ENCODE measurements at places on chromosomes 12 and 14.

DNA sequence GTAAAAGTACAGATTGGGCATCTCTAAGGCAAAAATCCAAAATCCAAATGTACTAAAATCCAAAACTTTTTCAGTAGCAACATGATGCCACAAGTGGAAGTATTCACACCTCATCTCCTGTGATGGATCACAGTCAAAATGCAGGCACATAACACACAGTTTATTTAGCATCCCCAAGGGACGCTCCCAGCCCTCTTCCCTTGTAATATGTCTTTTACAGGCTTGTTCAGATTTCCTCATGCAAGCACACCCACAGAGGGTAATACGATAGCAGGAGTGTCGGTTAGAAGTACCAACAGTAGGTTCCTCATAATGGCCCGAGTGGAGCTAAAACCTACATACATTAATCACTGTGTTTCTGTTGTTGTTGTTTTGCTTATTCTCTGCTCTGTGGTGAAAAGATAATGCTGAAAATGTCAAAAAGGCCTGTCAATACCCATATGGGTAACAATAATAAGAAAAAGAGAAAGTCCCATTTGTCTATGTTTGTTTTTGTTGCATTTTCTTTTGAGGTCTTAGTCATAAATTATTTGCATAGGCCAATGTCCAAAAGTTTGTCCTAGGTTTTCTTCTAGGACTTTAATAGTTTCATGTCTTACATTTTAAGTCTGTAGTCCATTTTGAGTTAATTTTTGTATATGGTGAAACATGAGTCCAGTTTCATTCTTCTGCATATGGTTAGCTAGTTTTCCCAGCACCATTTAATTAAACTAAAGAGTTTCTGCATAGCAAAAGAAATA is 133.1 kb downstream of the LRIG3 start:
- no peak for DNase-seq

- peak; percentile 42 for DNase-seq
These were observed 512 bp downstream of the PDE1B start for GRCh38 chr12:54549774-54550451.

DNA sequence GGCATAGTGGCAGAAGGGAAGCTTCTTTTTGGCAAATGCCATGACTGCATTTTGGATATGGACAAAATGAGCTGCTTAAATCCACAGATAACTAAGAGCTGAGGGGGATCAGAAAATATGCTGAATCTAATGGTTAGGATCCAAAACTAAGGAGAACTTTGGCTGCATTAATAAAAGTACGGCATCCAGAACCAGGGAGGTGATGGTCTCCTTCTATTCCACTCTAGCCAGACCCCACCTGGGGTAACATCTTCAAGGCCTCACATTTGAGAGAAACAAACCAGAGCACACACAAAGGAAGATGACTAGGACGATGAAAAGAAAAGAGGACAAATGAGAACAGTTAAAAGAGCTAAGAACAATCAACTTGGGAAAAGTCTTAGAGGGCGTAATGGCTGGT is 27.6 kb downstream of the NT5DC3 start:
- no peak for DNase-seq

DNA sequence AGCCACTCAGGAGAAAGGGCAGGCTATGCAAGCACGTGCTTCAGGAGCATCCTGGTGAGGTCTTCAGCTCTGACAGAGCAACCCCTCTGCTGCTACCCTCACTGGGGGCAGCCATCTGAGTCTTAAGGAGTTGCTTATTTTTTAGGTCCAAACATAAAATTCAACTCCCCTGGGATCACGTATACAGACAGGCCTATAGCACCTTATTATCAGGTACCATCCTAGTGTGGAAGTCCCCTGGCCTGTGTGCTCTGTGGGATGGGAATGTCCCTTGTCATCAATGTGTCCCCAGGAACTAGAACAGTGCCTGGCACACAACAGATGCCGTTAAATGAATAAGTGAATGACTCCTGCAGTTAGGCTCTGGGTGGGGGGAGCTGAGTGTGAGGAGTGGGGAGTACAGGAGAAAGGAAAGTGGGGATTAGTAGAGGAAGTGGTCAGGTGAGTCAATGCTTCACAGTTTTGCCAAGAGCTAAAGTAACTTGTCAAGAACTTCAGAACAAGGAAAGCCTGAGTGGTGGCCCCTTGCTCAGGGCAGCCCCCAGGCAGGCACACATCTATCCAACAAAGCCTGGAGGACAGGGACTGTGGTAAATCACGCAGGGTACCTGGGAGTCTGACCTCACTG is 33.5 kb downstream of the DAD1 start:
- no peak for DNase-seq

GRCh38 chr12:13082861-13083260 is 20.6 kb downstream of the GSG1 start:
- DNase-seq = no peak

DNA sequence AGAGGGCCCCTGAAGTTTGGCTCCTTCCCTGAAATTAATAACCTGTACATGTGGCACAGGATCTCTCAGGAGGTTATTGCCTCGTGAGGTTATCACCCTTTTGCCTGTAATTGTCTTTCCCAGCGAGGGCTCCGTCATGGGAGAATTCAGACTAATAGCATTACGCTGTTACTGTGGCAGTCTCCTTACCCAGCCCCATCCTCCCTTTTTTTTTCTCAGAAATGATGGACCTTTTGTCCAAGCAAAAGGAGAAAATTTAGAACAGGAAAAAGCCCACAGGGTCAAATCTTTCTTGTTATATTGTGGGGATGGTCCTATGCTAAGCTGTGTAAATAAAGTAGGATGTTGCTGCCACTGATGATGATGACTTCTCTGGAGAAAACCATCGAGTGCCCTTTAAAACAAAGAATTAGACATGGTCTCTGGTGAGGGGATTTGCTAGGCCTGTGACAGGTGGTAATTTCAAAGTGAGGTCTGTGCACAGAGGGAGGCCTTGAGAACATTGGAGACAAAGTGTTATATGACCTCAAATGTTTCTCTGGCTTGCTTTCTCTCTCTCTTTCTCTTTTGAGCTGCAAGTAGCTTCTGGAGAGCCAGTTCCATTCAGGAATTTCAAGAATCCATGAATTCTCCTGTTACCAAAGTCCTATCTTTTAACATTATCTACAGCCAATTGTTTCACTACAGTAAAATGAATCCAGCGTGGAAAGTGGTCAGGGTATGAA is 357.2 kb downstream of the BMP4 start:
- no peak for DNase-seq

- no peak for DNase-seq
These were observed at the start of gene HSPB8 for GRCh38 chr12:119178544-119179334. TSS of gene HSPB8 (plus strand) at chr12:119178931. CDS start at chr12:119179313, 382 bp downstream.

DNA sequence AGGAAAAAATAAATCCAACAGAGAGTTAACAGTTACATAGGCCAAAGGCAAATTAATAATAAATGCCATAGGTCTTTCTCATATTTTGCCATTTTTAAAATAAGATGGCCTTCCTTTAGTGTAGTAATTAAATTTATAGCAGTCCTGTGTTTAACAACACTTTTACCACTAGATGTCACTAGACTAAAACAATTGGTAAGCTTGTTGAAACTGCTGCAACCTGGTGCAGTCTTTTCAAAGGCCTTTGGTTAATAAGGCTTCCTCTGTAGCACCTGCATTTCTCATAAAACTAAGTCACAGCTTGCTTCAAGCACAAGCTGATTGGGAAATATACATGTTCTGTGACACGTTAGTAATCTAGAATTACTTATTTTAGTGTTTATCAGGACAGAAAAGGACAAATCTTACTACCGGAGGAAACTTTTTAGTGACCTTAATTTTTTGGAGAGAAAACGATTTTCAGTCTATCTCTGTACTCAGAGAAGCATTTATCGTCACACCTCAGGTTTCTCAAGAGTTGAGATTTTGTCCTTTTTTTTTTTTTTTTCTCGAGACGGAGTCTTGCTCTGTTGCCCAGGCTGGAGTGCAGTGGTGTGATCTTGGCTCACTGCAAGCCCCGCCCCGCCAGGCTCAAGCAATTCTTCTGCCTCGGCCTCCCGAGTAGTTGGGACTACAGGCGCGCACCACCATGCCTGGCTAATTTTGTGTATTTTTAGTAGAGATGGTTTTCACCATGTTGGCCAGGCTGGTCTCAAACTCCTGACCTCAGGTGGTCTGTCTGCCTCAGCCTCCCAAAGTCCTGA is 20.0 kb downstream of the BORCS5 start:
- no peak for DNase-seq

DNA sequence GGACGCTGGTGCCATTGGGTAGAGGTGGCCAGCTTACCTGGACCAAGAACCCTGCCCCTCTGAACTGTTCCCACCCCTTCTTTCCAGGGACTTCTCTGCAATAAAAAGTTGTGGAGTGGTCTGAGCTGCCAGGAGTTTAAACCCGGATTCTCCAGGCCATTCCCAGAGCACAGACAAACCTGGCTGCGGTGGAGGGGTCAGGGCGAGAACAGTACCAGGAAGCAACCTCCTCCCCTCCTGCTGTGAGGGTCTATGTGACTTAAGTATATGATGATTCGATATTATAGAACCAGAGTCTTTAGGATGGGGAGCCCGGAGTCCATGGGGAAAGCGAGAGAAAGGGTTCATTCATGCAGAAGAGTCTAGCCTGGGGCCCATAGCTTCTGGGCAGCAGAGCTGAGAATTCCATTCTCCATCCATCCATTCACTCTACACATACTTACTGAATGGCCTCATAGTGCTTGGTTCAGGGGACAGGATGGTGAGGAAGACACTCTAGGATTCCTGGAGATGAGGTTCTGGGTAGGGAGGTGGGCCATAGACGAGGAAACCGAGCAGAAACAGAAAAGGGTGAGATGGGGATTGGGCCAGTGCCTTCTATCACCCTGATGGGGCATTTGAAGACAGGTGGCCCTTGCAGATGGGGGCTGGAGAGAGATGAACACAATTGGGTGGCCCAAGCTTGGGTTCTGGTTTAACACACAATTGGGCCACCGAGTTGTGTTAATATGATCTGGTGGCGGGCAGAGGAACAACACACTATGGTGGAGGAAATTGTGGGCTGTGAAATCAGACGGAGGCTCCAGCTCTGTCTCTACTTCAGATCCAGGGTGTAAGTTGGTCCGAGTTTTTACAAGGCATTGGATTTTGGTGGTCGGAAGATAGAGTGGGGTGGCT is 5.2 kb downstream of the KRT86 start:
- DNase-seq = no peak

GRCh38 chr14:68293404-68293803 is 473.8 kb downstream of the RAD51B start:
- no peak for DNase-seq

DNA sequence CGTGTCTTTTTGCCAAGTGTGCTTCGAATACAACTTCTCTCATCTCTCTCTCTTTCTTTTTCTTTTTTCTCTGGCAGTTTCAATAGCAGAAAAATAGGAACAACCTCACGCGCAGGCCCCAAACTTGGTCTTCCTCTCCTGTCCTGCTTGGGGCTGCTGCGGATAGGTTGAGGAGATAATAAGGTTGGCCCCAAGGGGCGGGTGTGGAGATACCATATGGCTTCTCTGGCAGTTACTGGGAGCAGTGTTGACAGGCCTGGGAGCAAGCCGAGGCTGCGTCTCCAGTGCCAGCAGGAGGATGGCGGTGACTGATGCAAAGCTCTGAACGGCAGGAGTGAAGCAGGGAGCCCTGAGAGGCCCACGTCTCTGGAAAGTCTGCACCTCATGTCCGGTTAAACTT is 89.5 kb upstream of the MANSC4 start:
- DNase-seq = no peak

DNA sequence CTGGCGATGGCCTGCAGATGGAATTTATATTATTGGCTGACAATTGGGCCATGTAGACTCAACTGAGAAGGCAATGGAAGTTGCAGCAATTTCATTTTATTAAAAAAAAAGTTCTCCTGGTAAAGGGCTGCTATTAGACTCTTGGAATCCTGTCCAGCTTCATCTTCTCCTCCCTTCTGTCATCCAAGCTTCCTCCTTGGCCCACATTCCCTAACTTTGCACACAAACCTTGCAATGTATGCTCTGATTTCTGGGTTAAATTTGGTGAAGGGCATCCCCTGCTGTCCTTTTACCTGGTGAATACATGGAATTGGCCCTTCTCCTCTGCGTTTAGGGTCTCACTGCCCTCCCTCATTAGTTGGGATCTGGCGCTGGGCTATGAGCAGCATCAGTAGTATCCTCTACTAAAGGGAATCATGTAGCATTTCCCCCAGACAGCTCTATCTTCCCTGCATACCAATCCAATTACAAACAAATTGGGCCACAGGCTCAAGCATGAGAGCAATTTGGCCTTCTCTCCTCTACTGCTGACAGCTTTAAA is 336.9 kb downstream of the BMP4 start:
- no peak for DNase-seq

DNA sequence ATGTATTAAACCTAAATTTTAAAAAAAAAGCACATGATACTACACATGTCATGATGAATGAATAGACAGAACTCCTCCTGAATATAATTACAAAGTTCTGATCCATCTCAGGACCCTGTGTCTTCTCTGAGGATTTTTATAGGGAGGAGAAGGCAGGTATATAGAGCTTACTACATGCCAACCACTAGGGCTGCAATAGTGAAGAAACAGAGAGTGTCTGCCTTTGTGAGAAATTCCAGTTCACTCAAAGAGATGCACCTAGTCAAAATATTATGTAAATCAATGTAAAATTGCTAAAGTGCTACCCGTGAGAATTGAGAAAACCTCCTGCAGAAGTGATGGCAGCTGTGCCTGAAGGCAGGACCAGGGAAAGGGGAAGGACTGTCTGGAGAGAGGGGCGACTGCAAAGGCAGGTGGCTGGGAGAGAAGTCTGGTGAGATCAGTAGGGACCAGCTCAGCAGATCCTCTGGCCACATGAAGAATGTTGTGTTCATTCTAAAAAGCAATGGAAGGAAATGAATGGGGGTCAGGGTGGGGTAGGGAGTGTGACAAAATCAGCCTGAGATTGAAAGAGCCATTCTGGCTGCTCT is 15.1 kb downstream of the ABHD4 start:
- DNase-seq = no peak

GRCh38 chr12:103766028-103766427 is 75.0 kb downstream of the NT5DC3 start:
- DNase-seq = no peak

GRCh38 chr12:111519083-111519482 is 80.0 kb downstream of the ATXN2 start:
- no peak for DNase-seq

GRCh38 chr12:97960741-97961608 is 498.4 kb downstream of the RMST start:
- no peak for DNase-seq

- no peak for DNase-seq
These were observed 60.0 kb downstream of the GALNT16 start for GRCh38 chr14:69319911-69320310.

GRCh38 chr14:68551045-68551683 is 241.7 kb downstream of the ZFP36L1 start:
- DNase-seq = no peak

GRCh38 chr14:23142826-23143225 is 23.8 kb upstream of the CEBPE start:
- no peak for DNase-seq

GRCh38 chr12:25771041-25771440 is 187.4 kb upstream of the RASSF8 start:
- DNase-seq = no peak

- no peak for DNase-seq
These were observed 66.4 kb downstream of the PTHLH start for GRCh38 chr12:27906127-27906500.

GRCh38 chr12:101941306-101942249 is 64.2 kb downstream of the DRAM1 start:
- no peak for DNase-seq

GRCh38 chr12:126114441-126114840 is 1049.2 kb downstream of the AACS start:
- DNase-seq = no peak

GRCh38 chr14:105616802-105617192 is 90.4 kb downstream of the TMEM121 start:
- DNase-seq = no peak
